ENCODE measurements at places on chromosomes 16 and 17. TPM values are rescaled to one million over a fixed set of nuclear protein-coding genes. Genes with fewer than 3 reads are reported as not detected.

HOXB1 gene
- total RNA-seq, result not detected

ASPA gene
- total RNA-seq, result not detected

AKAP10 gene
- total RNA-seq, result 15.1 TPM

ASIC2 gene
- total RNA-seq, result 1.4 TPM

AARSD1 gene
- total RNA-seq, result 22.8 TPM

Data from mesangial cell (primary cell).